ENCODE measurements at places on chromosomes 13 and 19.

DNA sequence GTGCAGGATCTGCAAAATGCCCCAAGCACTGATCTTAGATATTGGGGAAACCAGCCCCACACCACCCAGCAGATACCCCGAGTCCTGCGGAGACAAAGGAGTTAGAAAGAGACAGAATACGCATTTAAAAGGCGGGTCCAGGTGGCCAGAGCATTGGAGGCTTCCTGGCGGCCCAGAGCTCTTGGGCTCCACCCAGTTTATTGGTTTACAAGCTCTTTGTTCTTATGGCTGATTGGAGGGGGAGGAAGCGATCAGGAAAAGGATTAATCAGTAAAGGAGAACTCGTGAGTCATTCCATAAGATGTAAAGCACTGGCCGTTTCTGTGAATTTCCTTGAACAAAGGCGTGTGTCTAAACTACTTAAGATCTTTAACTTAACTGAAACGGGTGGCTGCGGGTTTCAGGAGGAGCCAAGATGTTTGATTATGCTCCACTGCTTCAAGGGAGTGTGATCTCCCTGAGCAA, 926 bp downstream of the ZNF587 start:
- DNase-seq = no peak

DNA sequence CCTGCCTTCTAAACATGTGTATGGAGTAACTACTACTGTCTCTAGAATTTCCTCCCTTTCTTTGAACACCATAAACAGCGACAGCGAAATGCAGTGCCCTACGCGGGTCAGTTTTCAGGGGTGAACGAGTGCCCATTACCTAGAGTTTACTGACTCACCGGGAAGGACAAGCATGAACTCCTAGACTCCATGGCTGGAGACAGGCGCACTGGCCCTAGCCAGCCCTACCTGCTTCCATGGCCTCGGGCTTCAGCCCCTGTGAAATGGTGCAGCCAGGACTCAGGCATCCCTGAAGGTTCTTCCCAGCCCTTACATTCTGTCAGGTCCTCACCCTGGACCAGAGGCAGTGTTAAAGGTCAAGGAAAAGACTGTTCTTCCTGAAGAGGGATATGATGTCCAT, 8.5 kb downstream of the RANBP3 start:
- no peak for DNase-seq

DNA sequence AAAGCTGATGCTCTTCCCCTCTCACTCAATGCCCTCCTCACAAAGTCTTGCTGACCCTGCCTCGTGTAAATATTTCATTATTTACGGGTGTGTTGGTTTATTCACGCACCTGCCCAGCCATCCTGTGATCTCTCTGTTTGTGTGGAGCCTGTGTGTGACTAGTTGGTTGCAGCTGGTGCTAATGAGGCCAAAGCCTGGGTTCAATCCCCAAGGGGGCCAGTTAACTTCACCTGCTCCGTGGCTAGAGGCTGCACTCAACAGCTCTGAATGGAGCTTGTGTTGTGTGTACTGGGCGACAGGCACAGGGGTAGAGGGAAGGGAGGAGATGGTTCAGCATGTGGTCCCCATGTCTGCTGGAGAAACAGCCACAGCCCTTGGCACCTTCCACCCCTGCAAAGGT, 109.5 kb downstream of the DNAJC15 start:
- DNase-seq = no peak

GRCh38 chr13:93116809-93117208, 109.8 kb upstream of the GPC6 start:
- no peak for DNase-seq

GRCh38 chr13:50365408-50366391, 350.5 kb downstream of the KCNRG start:
- no peak for DNase-seq

DNA sequence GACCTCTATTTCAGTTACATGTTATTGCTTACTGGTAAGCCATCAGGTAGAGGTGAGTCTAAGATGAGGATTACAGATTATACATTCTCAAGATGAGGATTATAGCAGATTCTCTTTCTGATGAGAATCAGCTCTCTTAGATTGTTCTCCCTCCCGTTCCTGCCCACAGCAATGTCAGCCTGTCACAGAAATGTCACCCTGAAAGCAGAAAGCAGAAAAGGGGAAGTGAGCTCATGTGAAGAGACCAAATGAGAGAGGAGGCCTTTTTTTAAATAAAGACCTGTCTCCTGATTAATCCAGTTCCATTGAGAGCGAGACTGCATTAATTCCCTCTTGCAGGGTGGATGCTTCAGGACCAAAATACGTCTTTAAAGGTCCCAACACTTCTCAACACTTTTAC, 445.6 kb downstream of the KCTD12 start:
- no peak for DNase-seq

DNA sequence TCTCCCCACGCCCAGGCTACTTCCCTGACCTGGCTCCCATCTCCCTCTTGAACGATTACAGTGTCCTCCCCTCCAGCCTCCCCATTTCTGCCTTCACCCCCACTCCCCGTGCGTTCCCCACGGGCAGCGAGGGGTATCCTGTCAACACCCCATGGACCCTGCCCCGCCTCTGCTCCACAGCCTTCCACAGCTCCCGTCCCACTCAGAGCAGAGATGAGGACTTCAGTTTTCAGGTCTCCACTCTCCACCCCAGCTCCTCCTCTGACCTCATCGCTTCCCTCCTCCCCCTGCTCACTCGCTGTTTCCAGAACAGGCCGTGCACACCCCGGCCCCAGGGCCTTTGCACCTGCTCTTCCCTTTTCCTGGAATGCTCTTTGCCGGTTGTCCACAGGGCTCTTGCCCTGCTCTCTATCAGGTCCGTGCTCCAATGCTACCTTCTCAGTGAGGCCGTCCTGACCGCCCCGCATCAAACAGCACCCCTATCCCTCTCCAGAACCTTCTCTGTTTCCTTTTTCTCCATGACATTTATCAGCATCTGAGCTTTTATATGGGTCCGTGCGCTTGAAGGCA, 15.0 kb downstream of the LRRC4B start:
- no peak for DNase-seq

Measured in stimulated activated CD4-positive, alpha-beta T cell treated with anti-CD3 and anti-CD28 coated beads, Interleukin-1b, Interleukin-23, amount 100 ng/mL, for 24 hours (primary cell).